ENCODE measurements at places on chromosomes 5 and 9.

- no peak for DNase-seq
These were observed 28.0 kb upstream of the CEP78 start for GRCh38 chr9:78207901-78208300.

GRCh38 chr5:5383461-5383860, 39.0 kb upstream of the ICE1 start:
- DNase-seq = no peak

DNA sequence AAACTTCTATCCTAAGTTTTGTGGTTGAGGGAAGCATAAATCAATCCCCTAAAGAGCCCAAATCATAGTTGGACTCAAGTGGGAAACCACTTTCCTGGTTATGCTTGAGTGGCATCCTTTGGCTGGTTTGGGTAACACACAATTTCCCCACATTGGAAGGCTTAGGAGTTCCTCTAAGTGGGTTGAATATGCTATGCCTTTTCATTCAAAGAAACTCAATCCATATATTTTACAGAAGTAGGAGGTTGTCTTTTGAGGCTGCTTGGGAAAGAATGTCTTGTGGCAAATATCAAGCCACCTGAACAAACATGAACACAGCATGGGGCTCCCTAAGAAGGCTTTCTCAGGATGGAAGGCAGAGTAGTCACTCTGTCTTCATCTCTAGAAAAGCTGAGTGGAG, 121.1 kb downstream of the SPATA31D1 start:
- no peak for DNase-seq

DNA sequence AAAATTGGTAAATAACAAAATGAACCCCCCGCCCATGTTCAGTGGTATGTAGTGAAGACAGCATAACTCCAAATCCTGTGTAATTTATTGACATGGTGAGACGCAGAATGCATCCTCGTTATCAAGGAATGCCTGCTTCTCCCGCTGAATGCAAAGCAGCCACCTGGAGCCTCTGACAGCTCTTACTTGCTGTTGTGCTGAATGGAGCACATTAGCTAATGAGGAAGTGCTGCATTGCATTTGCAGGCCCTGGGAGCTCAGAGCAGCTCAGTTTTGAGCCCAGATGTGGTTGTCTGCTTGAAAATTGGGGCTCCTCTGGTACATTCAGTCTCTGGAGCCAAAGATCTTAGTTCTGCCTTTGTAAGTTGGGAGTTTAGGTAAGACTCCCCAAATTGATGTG, 28.9 kb downstream of the PLAC8L1 start:
- no peak for DNase-seq

- no peak for DNase-seq
These were observed 89.2 kb downstream of the ANKRD33B start for GRCh38 chr5:10653043-10653442.

GRCh38 chr5:106171708-106172107, 1499.0 kb downstream of the EFNA5 start:
- DNase-seq = peak; percentile 10

GRCh38 chr5:45521067-45521466, 175.1 kb downstream of the HCN1 start:
- no peak for DNase-seq
